T-helper 1 cell (primary cell): ENCODE measurements at places on chromosomes 1 and 21.

DNA sequence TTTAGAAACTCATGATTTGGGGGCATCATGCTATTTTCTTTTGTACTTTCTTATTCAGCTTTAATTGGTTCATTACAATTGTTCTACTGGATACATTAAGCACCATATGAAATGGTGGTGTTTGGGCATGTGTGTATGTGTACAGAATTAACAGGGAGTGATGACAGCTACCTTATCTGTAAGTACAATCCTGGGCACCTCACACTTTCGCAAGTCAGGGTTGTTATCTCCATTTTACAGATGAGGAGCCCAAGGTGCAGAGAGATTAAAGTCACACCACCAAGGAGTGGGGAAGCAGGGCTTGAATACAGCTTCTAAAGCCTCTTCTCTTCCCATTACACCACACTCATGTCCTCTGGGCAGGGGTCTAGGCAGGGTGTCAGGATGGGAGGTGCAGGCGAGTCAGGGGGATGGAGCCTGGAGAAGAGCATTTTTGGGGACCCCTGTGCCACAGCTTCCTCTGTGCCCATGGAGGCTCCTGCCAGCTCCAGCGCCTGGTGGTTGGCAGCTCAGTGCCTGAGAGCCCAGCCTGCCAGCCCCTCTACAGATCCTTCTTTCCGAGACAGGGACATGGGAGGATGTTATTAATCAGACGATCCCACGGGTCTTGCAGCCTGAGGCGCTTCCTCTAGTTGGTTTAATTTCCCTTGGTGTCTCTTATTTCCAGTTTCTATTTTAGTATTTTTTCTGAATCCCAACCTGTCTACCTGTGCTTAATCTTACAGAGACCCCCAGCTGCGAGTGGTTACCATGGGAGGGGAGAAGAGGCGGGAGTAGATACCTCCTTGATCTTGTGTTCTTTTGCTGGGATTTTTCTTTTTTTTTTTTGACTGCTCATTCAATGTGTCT, 126.2 kb upstream of the CD34 start:
- no peak for DNase-seq

- no peak for DNase-seq
Observed at GRCh38 chr1:54667797-54668196, 26.2 kb downstream of the MROH7 start.

DNA sequence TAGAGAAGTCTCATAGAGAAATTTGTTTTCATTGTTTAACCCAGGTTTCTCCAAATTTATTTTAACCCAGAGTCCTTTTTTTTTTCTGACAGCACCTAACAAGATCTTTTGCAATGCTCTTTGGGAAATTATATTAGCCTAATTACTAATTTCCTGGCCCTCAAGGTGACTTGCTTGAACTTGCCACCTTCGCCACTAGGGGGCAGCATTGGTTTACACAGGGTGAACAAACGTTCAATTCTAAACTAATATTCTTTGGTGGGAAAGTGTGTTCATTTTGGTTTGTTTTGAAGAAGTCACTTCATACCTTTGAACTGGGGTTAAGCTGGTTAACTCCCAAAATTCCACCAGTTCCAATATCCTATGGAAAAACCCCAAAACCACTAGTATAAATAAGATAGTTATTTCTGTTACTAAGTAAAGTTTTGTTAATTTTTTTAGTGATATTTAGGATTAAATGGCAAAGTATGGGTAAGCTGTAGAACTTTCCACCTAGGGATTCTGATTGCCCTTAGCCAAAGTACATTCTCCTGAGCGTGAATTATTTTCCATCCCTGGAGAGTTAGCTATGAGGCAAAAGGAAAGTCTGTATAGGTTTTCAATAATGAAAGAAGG, 13.0 kb downstream of the CCDC190 start:
- DNase-seq: peak; percentile 79

DNA sequence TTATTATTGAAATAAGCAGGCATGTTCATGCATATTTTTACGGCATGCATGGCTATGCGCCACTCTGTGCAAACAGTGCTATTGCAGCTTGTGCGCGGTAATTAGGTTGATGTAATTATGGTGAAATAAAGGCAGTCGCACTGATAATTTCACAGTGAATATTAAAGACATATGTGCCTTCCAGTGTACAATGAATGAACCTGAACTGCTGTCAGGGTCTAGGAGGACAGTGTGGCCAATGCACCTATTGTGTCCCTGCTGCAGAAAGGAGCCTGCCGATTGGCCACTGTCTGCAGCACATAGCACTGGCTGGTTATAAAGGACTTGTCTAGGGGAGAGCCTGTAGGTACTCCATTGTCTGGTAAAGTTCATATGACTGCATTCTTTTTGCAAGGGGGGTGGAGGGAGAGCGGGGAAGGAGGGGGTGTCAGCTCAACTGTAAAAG, 340.4 kb downstream of the USP25 start:
- DNase-seq: no peak

- DNase-seq: no peak
Observed at GRCh38 chr1:104018922-104019674, 269.4 kb downstream of the AMY1C start.

GRCh38 chr1:112268408-112268807, 127.6 kb upstream of the CTTNBP2NL start:
- no peak for DNase-seq

- no peak for DNase-seq
Observed at GRCh38 chr1:54569339-54569738, 21.3 kb downstream of the ACOT11 start.

DNA sequence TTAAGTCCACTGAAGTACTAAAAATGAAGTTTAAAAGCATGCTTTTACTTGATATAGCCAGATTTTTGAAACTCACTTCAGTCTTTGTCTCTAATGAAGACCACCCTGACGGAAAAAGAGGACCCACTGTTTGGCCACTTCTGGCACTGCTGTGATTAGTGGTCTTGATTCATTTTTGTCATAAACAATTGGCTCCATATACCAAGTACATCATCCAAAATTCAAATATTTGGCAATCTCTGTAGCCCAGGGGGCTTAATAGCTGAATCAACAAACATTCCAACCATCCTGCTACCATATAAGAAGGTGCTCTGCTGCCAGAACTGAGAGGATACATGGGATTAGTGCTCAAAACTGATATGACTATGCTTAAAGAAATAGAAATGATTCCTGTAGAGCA, 156.0 kb downstream of the COL24A1 start:
- DNase-seq: no peak
